ENCODE measurements at places on chromosomes 16 and 17.

- DNase-seq: no peak
These were observed 101.6 kb upstream of the TOB1 start for GRCh38 chr17:50967795-50968194.

GRCh38 chr17:3993493-3994220 lies 29.4 kb upstream of the ATP2A3 start:
- DNase-seq: no peak

- DNase-seq: no peak
These were observed 28.9 kb downstream of the WFDC1 start for GRCh38 chr16:84323606-84324005.

- DNase-seq: peak; percentile 57
These were observed 32.4 kb downstream of the FOXK2 start for GRCh38 chr17:82551779-82552457.

DNA sequence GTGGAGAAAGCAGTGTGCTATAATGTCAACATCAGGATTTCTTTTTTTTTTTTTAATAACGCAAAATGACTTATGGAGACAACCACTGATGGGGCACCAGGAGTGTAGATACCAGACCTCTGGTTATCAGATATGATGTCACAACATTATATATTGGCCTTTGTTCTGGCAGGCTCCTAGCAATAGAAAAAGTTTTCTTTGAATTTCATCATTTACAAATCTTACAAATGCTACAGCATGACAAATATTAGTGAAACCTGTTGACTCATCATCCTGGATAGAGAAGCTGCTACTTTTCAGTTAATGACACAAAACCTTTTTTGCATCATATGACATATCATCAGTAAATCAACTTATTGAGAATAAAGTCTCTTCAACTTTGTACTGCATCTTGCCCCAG lies 6.1 kb downstream of the THUMPD1 start:
- no peak for DNase-seq

DNA sequence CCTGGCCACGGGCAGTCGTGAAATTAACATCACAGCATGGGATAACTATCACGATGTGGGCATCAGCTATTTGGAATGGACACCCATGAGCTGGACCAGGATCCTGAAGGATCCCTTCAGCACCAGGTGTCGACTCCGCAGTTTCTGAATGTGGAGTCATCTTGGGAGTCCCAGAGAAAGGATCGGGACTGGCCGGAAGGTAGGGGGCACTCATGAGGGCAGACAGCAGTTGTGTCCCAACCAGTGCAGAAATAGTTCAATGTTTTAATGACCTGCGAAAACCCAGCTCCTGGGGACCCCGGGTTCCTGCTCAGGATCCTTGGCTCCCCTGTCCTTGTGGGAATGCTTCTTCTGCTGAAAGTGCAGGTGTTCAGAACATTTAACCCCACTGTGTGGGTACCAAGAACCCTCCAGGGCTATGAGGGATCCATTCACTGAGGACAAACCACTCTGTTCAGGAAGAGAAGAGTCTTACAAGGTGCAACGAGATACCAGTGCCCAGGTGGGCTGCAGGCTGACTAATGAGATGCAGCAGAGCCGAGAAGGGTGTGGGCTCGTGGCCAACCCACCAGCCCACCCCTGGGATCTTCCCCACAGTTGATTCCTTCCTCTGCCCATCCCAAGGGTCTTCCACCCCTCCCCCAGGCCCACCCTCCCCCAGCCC lies 154.8 kb downstream of the SALL1 start:
- DNase-seq: no peak

DNA sequence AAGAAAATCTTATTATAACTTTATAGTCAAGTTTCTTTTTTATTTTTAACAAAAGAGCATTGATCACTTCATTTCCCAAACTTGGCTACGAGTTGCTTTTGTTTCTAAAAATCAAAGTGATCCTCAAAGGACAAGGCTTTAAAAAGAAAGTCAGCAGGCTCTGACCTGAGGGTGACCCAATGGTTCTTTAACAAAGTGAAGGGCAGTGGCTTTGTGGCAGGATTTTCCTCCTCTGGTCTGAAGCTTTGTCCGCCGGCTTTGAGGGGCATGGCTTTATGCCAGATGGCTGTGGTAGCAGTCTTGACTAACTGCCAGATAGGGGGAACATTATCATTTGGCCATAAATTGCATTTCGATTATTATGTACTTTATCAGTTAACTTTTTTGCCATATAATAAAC lies 28.5 kb downstream of the IQCK start:
- DNase-seq: no peak

- no peak for DNase-seq
These were observed 18.2 kb upstream of the CMTM4 start for GRCh38 chr16:66714654-66715307.

GRCh38 chr16:68244481-68244902 lies 681 bp upstream of the PLA2G15 start:
- no peak for DNase-seq

- DNase-seq: no peak
These were observed 5.1 kb downstream of the CYB5D1 start for GRCh38 chr17:7862692-7863437.

All from Ammon's horn (tissue), 1 donor.